AG08396 (cell line): ENCODE measurements at places on chromosomes 7 and 10.

GRCh38 chr7:20784388-20785156 is 2.1 kb downstream of the SP8 start:
- peak; percentile 22 for DNase-seq

DNA sequence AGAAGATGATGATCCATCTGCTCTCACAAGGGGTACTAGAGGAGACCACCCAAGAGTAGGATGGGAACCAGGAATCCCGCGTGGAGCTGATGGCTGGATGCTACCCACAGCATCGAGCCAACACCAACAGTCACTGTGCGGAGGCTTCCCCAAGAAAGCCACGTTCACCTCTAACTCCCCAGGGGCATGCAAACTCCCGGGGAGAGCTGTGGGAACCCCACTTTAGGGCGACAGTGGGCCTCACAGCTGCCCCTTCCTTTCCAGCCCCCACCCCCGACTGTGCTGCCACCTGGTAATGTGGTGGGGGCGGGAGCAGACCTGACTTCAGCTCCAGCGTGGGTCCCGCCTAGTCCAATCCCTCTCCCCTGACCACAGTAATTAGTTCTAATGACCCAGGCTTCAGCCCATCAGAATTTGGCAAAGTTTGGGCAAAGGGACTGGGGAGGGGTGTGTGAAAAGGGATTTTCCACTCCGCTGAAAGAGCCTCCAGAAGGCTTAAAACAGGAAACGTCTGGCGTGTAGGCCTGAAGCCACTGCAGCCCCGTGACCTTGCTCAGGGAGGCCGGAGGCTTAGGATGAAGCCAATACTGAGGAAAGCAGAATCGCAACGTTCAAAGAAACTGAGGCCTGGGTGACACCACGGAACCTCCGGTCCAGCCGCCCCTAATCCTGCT is 20.3 kb downstream of the ASB13 start:
- DNase-seq: no peak

DNA sequence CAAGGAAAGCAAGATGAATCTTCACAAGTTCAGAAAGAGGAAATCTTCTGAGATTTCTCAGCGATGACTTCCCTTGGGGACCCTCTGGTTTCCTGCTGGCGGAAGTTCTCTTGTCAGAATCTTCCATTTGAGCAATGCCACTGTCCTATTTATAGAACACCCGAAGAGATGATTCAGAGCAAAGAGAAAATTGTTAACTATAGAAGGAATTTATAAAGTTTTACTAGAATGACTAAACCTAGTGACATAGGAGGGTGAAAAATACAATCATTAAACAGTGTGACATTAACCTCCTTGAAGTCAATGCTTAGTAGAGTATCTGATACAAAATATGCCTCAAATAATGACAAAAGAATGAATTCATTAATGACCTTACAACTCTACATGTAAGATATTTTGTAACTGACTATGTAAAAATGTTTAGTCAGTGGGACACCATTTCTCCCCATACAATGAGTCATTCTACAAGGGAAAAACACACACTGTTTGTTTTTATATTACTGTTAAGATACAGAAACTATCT is 206.5 kb upstream of the CNTNAP2 start:
- no peak for DNase-seq

GRCh38 chr7:118079369-118079768 is 104.6 kb upstream of the LSM8 start:
- no peak for DNase-seq

- no peak for DNase-seq
These were observed 513.2 kb upstream of the PHF14 start for GRCh38 chr7:10460474-10460873.

DNA sequence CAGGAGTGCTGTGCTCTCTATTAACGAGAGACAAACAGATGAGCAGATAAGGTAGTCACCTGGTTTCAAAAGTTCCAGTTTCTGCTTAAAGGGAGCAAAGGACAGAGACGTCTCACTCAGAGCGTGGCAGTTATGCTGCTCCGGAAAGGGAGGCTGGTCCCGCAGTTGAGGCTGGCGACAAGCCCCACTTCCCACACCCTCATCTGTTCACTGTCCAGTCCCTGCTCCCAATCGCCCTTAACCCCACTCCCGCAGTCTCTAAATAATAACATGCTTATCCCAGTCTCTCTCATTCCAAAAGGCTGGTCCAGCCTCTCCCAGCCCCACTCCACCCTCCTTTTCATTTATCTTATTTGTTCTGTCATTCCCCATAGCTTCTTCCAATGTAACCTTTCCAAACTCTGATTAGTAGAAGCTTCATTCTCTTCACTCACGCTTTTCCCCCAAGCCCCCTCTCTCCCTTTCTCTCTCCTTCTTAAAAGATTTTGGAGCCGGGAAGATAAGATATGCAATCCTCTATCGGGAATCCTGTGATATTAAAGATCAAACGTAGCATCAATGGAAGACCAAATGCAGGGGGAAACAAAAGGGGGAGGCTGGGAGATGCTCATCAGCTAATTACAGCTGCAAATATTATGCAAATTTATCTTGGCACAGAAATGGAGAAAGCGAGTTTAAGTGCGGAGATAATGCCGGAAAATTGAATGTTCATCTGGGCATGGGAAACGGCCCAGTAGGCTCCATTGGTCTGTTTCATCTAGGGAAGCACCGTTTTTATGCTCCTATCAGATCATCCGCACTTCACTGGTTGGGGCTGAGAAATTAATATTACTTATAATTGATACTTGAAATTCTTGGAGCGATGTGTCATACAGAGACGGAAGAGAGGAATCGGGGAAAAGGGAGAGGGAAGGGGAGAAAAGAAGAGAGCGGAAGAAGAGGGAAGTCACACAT is 16.3 kb upstream of the GATA3 start:
- DNase-seq: peak; percentile 8

- DNase-seq: no peak
These were observed 72.2 kb downstream of the VTI1A start for GRCh38 chr10:112519133-112519761.

GRCh38 chr7:36565792-36566356 is 158.4 kb downstream of the AOAH start:
- no peak for DNase-seq

DNA sequence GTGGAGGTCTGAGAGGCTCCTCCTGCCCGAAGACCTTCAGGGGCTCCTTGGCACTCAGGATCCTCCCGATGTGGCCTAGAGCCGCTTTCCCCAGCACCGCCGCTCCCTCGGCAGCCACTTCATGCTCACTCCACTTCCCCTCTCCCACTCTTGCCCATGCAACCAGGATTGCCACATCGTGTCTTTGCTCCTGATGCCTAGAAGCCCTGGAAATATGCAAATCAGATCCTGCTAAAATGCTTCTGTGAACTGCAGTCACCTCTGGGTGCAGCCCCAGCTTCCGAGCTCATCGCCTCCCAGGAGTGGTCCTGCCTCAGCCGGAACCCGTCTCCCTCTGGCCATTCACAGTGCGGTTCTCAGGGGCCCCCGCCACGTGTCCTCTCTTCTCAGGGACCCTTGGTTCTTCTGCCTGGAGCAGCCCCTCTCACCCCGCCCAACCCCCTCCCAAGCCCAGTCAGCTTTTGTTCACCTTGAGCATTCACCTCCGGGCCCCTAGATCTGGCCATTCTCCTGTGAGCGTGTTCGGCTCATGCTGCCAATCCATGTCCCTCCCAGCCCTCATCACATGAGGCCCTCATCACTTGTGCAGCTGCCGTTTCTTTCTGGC is 175.5 kb downstream of the ADARB2 start:
- DNase-seq: no peak

DNA sequence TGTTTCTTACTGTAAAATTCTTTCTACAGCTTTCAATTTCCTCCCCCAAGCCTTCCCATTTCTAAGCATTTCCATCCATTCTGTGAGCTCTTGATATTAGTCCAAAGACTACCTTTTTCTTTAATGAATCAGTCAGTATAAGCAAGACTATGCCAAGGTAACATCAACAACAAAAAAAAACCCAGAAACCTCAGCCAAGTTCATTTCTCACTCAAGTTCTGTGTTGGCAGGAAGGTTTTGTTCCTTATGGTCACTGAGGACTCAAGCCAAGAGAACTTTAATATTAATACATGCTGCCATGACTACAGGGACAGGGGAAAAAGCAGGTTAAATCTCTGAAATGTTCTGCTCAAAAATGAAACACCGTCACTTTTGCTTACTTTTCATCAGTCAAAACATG is 621.2 kb upstream of the NRP1 start:
- DNase-seq: no peak

DNA sequence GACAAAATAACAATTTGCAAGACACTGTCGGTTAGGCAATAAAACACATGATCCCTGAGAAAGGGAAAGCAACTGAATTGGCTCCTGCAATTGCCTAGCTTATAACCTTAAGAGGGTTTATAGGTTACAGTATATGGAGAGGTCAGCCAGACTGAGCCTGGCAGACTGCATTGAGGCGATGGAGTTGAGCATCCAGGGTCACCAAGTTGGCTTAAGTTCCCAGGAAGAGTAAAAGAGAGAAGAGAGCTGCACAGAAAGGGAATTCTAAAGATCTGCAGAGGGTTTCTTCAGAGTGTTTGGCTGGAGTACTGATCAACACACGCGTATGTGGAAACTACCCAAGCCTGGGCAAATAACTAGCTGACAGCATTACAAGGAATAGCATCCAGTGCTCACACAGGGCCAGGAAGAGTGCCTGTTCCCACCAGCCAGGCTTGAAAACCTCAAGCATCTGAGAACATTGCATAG is 11.2 kb downstream of the ANKMY2 start:
- no peak for DNase-seq

DNA sequence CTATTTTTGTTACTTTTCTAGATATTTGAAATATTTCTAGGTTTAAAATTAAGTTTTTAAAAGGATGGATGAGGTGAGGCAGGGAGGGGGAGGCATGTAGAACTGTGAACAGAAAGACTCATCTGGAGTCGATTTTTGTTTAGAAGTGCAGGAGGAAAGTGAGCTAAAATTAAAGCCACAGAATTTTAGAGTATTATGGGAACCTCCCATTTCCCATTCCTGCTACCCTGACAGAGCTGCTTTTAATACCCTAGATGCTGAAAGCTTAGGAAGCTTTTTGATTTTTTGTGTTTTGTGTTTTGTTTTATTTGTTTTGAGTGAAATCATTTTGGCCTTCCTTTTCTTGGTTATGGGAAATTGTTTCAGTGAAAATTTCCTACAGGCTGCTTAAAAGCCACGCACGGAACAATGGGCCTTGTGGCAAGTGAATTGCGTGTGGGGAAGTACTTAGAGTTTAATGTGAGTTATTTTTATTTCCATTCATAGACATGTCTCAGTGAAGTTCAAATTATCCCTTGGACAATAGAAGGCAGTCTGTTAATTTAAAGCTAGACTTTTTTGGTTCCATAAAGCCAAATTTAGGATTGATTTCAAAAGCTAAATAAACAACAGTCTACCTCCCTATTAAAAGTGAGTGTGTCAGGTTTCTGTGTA is 102.0 kb upstream of the HDAC9 start:
- DNase-seq: no peak

GRCh38 chr7:101893341-101894082 is 76.1 kb downstream of the CUX1 start:
- DNase-seq: no peak
